ENCODE measurements at places on chromosomes 7 and 10. TPM values are rescaled to one million over a fixed set of nuclear protein-coding genes. Genes with fewer than 3 reads are reported as not detected.

Gene DDC
- polyA plus RNA-seq, result not detected

Gene SYNPO2L
- not detected for polyA plus RNA-seq

Gene CUTC
- polyA plus RNA-seq, result 75.1 TPM

Gene EBLN1
- polyA plus RNA-seq, result not detected

Gene LLCFC1
- polyA plus RNA-seq, result not detected

Gene OR2A5
- not detected for polyA plus RNA-seq

Gene PNPLA8
- polyA plus RNA-seq, result 32.7 TPM

Gene SPDYE2
- 0.33 TPM for polyA plus RNA-seq

Gene PLA2G12B
- not detected for polyA plus RNA-seq

Gene CNNM1
- 0.12 TPM for polyA plus RNA-seq

Gene TUBB8
- polyA plus RNA-seq, result not detected

Gene LIPN
- polyA plus RNA-seq, result not detected

Gene STAMBPL1
- polyA plus RNA-seq, result 13.0 TPM

Gene RNF133
- not detected for polyA plus RNA-seq

Gene HEPACAM2
- polyA plus RNA-seq, result not detected

Gene SYT15B
- polyA plus RNA-seq, result not detected

Gene SHH
- not detected for polyA plus RNA-seq

Gene RASSF4
- 1.3 TPM for polyA plus RNA-seq

Gene ST8SIA6
- 0.08 TPM for polyA plus RNA-seq

Gene CPN1
- not detected for polyA plus RNA-seq

Gene PTPRZ1
- polyA plus RNA-seq, result not detected

Gene ADRB1
- polyA plus RNA-seq, result not detected

Gene SOSTDC1
- not detected for polyA plus RNA-seq

Gene LEP
- polyA plus RNA-seq, result not detected

Gene CHAT
- not detected for polyA plus RNA-seq

Gene TEX36
- polyA plus RNA-seq, result not detected

Gene CYREN
- polyA plus RNA-seq, result 51.6 TPM

Gene AP4M1
- 5.1 TPM for polyA plus RNA-seq

Gene VAX1
- not detected for polyA plus RNA-seq

Gene NRBF2
- 27.0 TPM for polyA plus RNA-seq

Gene GPER1
- polyA plus RNA-seq, result 0.21 TPM

Gene ACSL5
- polyA plus RNA-seq, result 48.6 TPM

Gene ACTL6B
- not detected for polyA plus RNA-seq

Gene ATRNL1
- not detected for polyA plus RNA-seq

Gene CYP2E1
- not detected for polyA plus RNA-seq

Gene SCIN
- polyA plus RNA-seq, result not detected

Gene SRRM3
- polyA plus RNA-seq, result not detected

Gene SORCS3
- polyA plus RNA-seq, result 0.57 TPM

Gene NAT16
- not detected for polyA plus RNA-seq

Gene COL1A2
- polyA plus RNA-seq, result not detected
